ENCODE measurements at places on chromosomes 1 and 21.

DNA sequence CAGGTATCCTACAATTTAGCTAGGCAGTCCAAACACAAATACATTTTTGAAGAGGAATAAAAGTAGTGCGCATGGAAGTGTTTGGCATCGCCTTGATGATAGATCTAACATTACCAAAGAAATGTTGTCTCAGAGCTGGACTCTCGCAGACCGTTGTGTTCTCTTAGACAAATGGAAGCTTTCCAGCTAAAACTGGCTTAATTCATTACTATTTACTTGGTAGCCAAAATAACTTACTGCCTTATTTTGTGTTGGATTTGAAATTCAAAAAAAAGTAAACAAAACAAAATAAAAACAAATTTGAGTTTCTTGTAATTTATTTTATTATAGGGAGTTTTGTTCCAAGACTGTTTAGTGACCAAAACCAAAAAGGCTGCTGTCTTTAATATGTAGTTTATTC is 51.6 kb downstream of the PDE4B start:
- no peak for DNase-seq

- peak; percentile 46 for DNase-seq
These were observed 14.4 kb downstream of the SMYD3 start for GRCh38 chr1:246492611-246493245.

DNA sequence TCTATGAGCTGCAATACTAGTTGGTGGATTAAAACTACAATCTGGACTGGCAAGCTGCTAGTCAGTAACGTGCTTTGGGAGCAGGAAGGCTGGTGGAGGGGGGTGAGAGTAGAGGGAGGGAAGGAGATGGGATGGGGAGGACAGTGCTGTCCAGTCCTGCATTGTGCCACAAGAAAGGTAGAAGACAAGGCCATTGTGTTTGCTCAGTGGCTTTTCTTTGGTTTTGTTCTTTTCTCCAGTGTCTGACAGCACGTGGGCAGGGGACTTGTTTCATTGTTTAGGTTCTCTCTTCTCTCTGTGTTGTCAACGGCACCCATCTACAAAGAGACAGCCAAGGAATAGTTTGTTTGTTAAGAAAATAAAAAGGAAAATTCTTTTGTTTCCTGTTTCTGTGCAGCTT is 362.8 kb upstream of the PLXNA2 start:
- no peak for DNase-seq

DNA sequence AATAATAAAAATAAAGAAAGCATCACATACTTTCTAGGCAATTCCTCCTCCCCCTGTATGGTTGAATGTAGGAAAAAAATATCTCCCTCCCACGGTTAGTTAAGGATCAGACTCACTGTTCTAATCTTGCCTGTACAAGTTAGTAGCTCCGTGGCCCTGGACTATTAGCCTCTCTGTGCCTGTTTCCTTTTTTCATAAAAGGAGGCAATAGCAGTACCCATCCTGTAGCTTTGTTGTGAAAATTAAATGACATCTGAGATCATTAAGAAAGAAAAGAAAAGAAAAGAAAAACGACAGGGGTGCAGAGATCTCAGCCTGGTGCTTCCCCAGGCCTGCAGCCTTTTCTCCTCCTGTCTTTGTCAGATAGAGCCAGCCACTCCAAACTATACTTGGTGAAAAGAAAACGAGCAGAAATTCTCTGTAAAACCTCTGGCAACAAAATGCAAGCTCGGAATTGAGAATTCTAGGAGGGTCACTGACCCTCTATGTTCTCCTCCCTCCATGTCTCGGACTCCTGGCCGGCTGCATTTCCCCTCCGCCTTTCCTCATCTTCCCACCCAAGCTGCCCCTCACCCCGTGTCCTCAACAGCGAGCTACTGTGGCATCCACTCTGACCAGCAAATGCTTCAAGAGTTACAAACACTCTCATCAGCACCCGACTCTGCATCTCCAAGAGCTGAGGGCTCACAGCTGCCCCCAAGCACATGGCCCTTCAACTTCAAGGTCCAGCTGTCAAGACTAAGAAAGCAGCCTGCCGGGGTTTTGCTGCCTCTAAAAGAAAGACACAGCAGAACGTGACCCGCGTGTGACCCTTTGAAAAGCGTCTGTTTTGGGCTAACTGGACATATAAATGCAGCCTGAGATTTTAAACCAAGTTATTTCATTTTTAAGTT is 13.6 kb downstream of the RIPK4 start:
- DNase-seq, result no peak

DNA sequence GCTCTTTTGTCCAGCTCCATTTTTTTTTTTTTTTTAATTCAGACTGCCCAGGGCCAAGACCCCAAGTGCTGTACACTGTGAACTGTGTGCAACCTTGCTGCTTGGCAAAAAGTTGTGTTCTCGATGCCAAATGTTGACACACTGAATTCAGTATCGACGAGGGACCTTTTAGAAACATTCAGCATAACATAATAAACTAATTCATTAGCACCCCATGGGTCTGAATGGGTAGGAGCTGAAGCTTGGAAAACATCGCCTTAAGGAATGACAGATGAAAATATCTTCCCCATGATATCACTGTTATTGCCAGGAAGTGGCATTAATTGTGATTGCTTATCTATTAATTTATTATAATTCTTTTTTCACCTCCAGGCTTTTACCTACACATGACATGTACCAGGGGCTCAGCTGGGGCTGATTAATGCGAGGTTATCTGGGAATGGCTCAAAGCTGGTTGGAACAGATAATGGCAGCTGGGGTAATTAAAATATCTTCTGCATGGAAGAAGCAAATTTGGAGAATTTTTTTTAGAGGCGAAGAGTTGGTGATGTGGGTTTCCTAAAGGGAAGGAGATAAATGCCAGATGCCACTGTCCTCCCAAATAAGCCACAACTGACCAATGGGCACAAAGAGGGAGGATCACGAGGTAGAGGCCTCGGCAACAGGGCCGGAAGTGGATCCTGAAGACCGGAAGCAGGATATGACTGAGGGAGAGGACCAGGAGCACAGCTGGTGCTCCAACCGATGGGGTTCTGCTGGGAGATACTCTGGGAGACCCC is 169.3 kb downstream of the GRIK3 start:
- DNase-seq, result no peak

DNA sequence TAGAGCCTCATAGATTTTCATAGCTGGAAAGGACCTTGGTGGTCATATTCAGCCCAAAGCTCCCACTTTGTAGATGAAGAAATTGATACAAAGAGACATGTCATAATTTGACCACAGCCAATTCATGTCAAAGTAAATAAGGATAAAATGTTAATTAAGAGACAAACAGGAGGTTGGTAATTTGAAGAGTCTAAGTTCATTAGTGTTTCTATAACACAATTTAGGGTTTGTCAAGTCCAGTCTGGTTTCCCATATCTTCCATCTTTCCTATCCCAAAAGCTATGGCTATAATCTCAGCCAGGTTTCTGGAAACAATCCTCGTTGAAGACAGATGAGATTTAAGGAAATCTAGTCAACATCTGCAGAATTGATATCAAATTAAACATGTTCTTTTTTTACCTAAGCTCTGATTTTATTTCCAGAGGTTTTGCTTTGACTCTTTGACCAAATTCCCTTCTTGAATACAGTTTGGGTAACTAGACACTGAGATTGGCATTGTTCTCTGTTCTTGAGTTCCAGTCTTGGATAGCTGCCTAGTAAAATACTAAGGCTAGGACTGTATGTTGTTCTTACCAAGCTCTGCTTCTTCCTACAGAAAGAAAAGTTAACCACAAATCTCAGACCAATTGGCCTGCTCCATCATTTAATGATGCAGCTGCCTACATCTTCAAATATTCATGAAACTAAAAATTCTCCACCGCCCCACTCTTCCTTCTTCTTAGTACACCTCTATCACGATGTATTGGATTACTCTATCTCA is 62.0 kb downstream of the SLC44A5 start:
- DNase-seq, result no peak

DNA sequence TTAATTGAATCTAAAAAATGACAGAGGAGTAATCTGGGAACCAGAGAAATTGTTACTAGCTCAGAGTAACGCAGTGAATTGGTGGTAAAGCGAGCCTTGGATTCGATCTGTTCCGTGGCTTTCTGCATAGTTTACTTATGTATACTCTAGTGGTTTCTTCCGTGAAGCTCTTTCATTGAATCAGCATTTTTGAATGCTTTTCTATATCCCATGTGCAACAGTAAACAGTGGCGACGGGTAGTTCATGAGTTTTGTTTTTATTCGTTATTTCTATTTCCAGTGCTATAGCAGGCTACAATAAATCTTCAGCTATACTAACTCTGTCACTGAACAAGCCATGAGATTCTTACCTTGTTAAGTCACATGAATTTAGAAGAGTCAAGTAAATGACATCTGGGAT is 14.5 kb upstream of the MAP3K7CL start:
- DNase-seq, result no peak

- no peak for DNase-seq
These were observed 368.8 kb upstream of the ADGRL4 start for GRCh38 chr1:79375352-79375751.

GRCh38 chr1:7592120-7592798 is 178.8 kb upstream of the VAMP3 start:
- no peak for DNase-seq
